ENCODE measurements at places on chromosomes 5 and 9.

GRCh38 chr5:54851449-54851848, 133.9 kb downstream of the ESM1 start:
- no peak for DNase-seq

GRCh38 chr5:82984786-82985735, 92.1 kb downstream of the TMEM167A start:
- DNase-seq, result no peak

- no peak for DNase-seq
Observed at GRCh38 chr5:96180684-96181435, 219.2 kb upstream of the ELL2 start.

DNA sequence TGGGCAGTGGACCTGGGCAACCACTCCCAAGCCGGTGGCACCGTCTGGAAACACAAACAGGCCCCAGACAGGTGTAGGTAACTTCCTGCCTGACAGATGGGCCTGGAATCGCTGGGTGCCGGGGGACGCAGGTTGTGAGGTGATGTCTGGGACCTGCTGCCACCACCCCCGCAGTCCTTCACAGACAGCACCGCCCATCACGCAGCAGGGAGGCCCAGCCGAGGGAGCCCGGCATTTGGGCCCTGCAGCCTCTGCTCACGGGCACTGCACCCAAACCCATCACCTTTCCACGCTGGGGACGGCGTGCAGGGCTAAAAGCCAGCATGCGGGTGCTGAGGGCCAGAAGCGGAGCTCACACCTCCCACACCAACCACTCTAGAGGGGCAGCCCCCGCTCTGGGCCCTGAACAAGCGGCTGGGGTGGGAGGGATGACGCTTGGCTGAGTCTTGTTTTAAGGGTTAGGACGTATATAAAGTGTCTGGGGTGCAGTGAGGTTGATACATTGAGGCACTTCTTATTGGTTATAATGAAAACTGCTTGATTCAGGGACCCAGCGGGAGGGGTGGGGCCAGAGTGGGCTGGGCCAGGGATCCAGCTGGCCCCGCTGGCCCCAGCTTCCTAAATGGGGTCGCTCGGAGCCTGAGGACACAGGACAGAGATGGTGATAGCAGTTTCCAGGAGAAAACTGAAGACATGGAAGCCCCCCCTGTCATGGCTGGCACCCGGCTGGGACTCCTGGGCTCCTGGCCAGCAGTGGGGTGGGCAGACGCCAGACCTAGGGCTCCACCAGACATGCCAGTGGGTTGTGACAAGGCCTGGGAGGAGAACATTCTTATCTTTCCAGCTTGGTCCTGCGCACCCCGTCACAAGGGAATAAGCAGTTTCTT, 11.3 kb downstream of the MYMK start:
- DNase-seq, result no peak

DNA sequence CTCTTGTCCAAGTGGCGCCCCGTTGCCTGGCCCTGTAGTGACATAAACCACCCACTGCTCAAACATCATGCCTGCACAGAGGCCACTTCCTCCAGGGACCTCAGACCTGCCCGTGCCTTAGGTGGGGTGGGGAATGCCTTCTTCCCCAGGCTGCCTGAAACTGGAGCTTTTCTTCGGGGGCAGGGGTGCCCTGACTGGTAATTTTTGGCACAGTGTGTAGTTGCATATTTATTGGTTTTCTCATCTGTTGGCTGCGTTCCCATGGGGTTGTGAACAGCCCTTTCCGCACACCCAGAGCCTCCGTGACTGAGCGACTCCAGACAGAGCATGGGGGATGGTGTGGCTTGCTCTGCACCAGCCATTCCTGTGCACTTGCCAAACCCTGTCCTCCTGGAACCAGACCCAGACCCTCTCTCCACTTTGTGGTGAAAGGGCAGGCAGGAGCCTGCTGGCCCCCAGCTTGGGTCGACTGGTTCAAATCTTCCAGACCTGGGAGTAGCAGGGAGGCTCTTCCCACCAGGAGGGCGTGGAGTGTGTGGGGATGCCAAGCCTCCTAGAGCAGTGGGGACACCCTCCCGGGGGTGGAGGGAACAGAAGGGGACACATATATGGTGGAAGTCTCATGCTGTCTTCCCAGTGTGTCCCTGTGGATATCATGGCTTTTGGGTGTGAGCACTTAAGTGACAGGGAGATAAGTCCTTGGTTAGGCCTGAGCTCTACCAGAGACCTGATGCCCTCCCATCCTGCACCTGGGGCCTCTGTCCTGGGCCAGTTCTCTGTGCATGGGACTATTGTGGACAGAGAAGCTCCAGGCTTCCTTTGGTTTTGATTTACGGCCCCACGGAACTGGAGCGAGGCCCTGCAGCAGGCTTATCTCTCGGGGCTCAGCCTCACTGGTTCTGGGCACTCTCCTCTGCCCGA, 39.6 kb downstream of the WNK2 start:
- DNase-seq, result peak; percentile 66

- no peak for DNase-seq
Observed at GRCh38 chr5:96548905-96549304, 113.3 kb upstream of the CAST start.

Data from astrocyte of the cerebellum (primary cell).